ENCODE measurements at places on chromosomes 2 and 18.

GRCh38 chr2:106138543-106139237, 55.4 kb downstream of the UXS1 start:
- DNase-seq, result no peak

DNA sequence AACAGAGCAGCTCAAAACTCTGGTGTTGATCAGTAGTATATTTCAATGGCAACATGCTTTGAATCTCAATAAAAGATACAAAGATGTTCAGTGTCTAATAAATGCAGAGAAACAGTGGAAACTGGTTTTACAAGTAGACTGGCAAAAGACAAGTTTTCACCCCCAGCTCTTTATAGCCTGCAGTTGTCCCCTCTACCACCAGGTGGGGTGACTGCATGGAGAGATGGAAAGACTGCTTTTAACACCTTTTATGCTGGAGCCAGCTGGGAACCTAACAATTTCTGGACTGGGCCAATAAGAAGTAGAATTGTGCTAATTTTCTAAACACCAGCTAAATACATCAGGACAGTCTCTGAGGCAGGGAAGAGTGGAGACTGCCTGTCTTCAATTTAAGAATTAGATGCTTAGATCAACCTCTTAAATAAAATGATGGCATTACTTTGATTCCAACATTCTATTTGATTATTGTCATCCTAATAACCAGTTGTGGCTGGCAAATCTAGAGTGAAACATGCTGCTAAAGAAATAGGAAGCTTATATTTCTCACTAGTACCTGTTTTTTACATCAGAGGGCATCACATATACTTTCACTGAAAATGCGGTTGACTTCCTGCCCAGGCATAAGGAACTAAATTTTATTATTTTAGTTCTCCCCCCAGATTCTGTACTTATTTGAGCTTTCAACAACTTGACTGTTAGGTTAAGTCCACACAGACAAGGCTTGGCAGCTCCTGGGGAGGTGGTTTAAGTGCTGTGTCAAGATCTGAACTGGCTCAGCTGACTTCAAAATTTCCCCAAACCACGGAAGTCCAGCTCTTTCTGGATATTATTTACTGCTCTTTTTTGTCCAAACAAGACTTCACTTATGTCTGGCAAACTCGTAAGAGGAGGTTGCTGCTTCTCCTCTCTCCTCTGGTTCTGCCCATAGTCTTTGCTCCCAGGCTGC, 140.5 kb downstream of the TPGS2 start:
- peak; percentile 55 for DNase-seq

DNA sequence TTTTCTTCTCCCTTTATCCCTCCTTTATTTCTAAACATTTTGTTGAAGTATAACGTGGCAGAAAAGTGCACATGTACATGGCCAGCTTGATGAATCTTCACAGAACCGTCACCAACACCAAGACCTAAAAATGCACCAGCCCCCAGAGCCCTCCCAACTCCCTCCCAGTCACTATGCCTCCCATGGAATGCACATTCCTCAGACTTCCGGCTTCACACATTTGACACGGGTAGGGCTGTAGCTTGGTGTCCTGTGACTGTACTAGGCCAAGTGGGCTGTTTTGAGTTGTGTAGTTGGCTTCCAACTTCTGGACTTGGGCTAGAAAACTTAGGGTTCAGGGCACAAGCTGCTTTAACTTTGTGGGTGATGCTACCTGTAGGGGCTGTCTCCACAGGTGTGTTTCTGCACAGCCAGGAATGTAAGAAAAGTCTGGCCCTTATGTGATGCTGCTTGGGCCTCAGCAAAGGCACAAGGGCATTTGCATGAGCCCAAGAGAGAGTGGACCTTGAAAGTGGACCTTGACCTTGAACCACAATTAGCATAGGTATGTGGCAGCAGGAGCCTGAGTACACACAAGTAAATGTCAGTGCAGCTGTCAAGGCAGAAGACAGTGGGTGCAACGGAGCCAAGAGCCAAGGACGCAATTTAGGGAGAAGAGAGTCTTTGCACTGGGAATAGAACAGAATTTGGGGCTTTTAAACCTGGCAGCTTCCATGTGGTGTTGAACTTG, 78.4 kb downstream of the SEPTIN10 start:
- DNase-seq, result no peak

- no peak for DNase-seq
These were observed 235.9 kb downstream of the DSEL start for GRCh38 chr18:67280486-67281242.

- DNase-seq, result no peak
These were observed 5.8 kb upstream of the NT5DC4 start for GRCh38 chr2:112714836-112715631.

- no peak for DNase-seq
These were observed 57.6 kb downstream of the PIEZO2 start for GRCh38 chr18:11091746-11092145.

DNA sequence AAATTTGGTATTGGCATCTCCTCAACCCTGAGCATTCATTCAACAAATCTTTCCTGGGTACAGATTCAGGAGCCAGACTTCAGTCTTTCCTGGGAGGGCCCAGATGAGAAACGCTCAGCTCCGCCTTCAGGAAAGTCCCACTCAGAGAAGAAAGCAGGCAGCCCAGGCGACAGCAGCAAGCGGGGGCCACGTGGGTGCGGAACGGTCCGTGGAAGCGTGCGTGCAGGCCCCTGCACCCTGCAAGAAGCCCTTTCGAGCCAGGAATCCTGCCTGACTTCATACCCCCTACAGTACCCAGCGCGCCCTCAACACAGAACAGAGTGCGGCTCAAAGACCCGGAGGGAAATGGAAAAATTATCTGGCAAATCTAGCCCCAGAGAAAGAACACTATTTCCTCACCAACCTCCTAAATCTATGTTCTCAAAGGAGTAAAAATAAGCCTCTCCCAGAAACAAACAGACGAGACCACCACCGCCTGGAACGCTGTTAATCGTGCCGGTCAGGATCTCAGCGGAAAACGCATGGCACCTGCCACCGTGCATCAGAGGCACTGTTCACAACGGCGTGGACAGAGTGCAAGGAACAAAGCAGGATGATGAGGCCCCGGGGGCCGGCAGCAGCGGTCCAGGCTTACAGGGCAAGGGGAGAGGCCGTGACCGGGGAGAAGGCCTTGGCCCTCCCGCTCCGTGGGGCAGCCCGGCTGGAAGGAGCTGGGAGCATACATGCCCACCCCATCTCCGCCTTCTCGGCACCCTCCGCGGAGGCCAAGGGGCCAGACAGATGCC, 318.3 kb downstream of the EIPR1 start:
- no peak for DNase-seq

- no peak for DNase-seq
These were observed 70.2 kb upstream of the DOK6 start for GRCh38 chr18:69330385-69331005.

DNA sequence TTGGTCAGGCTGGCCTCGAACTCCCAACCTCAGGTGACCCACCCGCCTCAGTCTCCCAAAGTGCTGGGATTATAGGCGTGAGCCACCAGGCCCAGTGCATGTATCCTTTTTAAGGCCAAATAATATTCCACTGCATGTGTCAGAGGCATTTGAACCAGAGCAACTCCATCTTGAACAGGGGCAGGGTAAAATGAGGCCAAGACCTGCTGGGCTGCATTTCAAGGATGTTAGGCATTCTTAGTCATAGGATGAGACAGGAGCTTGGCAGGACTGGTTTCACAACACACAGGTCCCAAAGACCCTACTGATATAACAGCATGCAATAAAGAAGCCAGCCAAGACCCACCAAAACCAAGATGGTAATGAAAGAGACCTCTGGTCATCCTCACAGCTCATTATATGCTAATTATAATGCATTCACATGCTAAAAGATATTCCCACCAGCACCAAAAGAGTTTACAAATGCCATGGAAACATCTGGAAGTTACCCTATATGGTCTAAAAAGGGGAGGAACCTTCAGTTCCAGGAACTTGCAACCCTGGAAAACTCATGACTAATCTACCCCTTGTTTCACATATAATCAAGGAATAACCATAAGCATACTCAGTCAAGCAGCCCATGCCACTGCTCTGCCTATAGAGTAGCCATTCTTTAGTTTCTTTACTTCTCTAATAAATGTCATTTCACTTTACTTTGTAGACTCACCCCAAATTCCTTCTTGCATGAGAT, 204.6 kb downstream of the RAB3GAP1 start:
- DNase-seq, result no peak

DNA sequence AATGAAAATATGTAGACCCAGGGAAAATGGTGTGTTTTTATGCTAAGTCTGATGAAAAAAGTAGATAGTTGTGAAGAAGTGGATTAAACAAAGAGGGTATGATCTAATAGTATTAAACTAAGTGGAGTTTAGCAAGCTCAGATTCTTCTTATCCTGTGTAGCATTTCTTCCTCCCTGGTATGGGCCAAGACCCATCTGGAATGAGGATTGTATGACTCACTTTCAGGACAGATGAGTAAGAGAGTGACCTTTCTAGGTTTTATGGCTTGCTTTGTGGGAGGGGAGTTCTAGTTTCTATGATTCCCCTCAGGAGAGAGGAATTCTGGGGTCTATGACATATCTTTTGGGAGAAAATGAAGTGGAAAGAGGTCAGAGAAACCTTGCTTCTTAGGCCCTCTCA, 550.1 kb downstream of the SPAG16 start:
- DNase-seq, result no peak

DNA sequence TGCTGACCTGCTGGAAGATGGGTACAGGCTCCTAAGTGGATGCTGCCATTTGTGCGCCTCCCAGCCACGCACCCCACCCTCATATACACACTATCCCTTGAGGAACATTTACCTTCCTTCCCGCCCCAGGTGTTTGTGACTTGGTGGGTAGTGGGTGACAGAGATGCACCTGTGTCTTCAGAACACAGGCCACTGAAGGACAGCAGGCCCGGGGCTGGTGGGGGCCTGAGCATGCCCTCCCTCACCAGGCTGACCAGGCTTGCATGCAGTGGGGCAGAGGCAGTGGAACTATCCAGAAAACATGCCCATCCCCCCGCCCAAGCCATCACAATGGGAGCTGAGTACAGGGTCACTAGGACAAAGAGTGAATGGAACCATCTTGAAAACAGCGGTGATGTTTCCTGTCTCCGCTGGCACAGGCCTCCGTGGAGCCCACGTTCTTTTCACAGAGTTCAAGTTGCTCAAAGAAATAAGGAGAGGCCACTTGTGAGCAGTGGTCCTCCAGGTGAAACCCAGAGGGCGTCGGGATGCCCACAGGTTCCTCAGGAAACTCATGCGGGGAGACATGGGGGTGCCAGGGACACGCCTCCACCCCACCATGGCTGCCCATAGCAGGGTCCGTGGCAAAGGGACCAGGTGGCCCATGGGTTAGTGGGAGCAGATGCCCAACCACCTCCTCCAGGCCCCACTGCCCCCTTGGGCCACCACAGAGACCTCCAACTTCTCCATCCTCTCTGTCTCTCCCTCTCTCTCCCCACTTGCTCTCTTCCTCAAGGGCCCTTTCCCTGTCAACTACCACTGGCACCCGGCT, 90.9 kb downstream of the MALT1 start:
- DNase-seq, result no peak

DNA sequence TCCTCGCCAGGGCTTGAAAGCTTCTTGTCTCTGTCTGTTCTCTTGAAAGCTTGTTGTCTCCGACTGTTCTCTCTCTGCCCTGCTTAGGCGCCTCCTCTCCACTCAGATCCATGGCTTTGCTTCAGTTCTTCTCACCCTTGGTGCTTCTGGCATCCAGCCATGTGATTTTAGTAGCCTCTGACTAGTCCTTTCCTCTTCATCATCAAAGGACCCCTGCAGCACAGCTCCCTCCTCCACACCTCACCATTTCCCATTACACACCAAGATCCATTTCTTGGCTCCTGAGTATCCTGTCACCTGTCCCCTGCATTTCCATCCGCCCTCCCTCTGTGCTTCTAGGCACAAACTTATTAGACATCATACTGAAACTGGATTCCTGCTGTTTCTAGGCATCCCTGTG, 59.4 kb downstream of the ZNF236 start:
- no peak for DNase-seq

DNA sequence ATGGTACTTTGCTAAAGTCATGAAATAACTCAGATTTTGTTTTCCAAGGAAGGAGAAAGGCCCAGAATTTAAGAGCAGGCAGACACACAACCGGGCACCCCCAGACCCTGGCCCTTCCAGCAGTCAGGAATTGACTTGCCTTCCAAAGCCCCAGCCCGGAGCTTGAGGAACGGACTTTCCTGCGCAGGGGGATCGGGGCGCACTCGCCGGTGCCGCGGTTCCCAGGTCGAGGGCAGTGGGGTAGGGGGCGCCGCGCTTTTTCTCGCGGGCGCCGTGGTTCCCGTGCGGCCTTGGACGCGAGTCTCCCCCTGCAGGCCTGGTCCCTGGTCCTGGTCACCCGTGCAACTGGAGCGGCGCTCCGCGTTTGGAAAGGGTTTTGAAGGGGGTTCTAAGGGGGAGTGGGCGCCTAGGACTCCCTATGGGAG, 1.2 kb downstream of the ZNF236 start:
- peak; percentile 67 for DNase-seq

DNA sequence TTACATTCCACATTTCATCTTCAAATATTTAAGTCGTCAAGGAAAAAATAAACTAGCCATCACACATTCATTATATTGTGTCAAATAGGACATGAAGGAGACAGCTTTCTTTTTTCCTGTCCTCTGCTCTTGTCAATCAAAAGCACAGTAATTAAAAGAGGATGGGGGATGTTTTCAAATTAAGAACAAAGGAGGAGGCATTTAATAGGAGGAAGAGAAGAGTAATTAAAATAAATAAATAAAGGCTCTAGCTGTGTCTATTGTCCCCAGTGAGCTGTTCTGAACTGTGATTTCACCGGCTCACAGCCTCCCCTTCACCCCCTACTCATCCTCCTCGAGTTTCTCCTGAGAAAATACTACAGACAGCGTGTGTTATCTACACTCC, 1377.1 kb upstream of the PIK3C3 start:
- DNase-seq, result no peak

DNA sequence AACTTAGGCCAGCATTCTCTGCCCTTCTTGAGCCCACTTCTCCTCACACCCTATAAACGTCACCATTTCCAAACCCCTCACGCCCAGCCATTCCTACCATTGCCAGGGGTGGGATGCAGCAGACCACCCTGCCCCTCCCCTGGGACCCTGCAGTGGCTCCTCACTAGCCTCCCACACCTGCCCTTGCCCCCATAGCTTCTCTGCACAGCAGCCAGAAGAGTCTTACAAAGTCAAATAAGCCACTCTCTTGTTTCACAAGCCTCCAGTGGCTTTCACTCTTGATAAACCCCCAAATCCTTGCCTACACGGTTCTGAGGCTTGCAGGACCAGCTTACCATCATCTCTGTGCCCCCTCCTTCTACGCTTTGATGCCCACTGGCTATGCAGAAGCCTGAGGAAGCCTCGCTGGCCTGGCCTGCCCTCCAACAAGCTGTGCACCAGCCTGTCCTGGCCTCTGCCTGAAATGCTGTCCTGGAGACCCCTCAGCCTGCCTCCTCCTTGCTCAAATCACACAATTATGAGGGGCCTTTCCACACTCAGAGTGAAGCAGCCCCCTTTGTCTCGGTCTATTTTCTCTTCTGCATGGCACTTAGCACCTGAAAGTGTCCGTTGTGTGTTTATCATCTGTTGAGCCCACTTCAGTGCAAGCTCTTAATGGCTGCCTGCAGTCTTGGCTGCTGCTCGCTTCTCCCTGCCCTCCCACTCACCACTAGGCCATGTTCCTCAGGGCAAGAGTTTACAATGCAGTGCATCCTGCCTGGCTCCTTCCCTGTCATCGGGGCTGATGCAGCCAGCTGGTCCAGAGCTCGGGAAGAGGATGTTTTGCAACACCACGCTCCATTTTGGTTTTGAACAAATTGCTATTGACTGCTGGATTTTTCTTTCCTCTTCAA, 82.6 kb upstream of the RGPD5 start:
- DNase-seq, result no peak
